Activated naive CD4-positive, alpha-beta T cell treated with anti-CD3 and anti-CD28 coated beads, Interleukin-2, amount 50 U/mL, for 72 hours (primary cell): ENCODE measurements at places on chromosomes 11 and 22. TPM values are rescaled to one million over a fixed set of nuclear protein-coding genes. Genes with fewer than 3 reads are reported as not detected.

Gene OR8A1
- total RNA-seq, result not detected

Gene PARVG
- total RNA-seq, result 85.1 TPM

Gene CARNS1
- total RNA-seq, result 4.5 TPM

Gene AKIP1
- 32.9 TPM for total RNA-seq

Gene RASGRP2
- total RNA-seq, result 12.6 TPM

Gene SLCO2B1
- not detected for total RNA-seq

Gene EPS8L2
- 2.4 TPM for total RNA-seq

Gene SYCE3
- total RNA-seq, result 3.9 TPM

Gene SCUBE1
- not detected for total RNA-seq

Gene OR52N4
- total RNA-seq, result 0.41 TPM

Gene ZNF195
- total RNA-seq, result 37.8 TPM

Gene TRIM51G
- total RNA-seq, result not detected

Gene OMP
- not detected for total RNA-seq

Gene C11orf52
- total RNA-seq, result not detected

Gene C22orf15
- not detected for total RNA-seq

Gene MGAT3
- total RNA-seq, result 2.8 TPM

Gene KCNK4
- total RNA-seq, result 0.23 TPM

Gene UCP3
- total RNA-seq, result 2.7 TPM

Gene YWHAH
- 143 TPM for total RNA-seq

Gene LDHAL6A
- total RNA-seq, result not detected

Gene CCND1
- 0.39 TPM for total RNA-seq

Gene OR8G5
- not detected for total RNA-seq
